ENCODE measurements at places on chromosomes 6 and 20. TPM values are rescaled to one million over a fixed set of nuclear protein-coding genes. Genes with fewer than 3 reads are reported as not detected.

DNA sequence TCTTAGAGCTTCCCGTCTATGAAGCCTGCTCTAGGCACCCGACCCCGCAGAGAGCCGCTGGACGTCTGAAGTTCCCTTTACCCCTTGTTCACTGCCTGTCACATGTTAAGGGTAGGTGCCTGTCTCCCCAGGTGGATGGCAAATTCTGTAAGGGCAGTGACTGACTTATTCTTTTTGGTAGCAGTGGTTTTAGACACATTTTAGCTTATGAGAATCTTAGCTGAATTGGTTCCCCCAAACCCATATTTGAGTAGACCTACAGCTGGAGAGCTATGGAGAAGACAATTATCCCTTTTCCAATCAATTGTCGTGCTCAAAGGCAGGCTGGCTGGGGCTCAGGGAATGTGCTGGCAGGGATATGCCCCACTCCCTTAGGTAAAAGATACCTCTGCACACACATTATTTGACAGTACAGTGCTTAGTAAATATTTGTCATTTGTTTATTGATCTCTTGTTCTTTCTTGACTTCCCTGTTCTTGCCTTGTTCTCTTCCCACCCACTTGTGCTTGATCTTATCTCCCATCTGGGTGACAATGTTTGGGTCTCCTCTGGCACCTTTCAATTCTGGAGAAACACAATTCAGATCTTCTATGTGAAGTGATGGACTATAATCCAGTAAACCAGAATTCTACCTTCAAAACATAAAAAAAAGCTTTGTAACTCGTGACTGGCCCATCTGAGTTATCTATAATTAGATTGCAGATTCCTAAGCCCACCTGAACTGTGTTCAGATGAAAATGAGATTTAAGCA, 114.3 kb upstream of the SLC2A12 start:
- H3K27ac ChIP-seq = no peak overlapping the region
- H3K36me3 ChIP-seq = peaks cover 22% of the 10 kb centered on the region
- DNase-seq = no peak
- peaks cover 16% of the 10 kb centered on the region for H3K4me1 ChIP-seq
- H3K27me3 ChIP-seq = peaks cover 21% of the 10 kb centered on the region

- DNase-seq = no peak
- H3K36me3 ChIP-seq = peaks cover 17% of the 10 kb centered on the region
- no peaks in the 10 kb centered on the region for H3K27me3 ChIP-seq
- H3K27ac ChIP-seq = no peak overlapping the region
- peaks cover 9% of the 10 kb centered on the region for H3K4me1 ChIP-seq
- no peak overlapping the region for H3K4me3 ChIP-seq
These were observed 19.8 kb downstream of the ATG5 start for GRCh38 chr6:106305740-106306139.

DNA sequence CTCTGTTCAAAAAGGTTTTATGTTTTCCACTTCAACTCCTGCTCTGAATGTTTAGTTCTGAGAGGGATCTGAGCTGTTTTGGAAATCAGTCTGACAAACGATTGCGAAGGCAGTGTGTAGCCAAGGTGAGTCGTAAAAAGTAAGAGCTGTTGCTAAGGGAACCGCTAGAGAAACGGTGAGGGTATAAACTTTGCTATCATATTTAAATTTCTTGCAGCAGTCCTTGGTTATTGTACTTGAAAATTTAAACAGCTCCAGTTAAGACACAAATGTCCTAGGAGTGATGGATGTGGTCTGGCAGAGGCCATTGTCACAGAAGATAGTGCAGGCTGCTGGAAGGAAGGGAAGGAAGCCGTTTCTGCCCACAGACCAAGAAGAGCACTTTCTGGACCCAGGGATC, 64.9 kb upstream of the CITED2 start:
- H3K4me1 ChIP-seq = peaks cover 8% of the 10 kb centered on the region
- H3K4me3 ChIP-seq = no peak overlapping the region
- no peak for DNase-seq
- H3K36me3 ChIP-seq = no peaks in the 10 kb centered on the region

- no peak overlapping the region for H3K4me3 ChIP-seq
- H3K36me3 ChIP-seq = no peaks in the 10 kb centered on the region
- DNase-seq = no peak
- H3K27ac ChIP-seq = no peak overlapping the region
- no peaks in the 10 kb centered on the region for H3K4me1 ChIP-seq
These were observed 37.2 kb downstream of the SCML4 start for GRCh38 chr6:107786709-107787588.

DNA sequence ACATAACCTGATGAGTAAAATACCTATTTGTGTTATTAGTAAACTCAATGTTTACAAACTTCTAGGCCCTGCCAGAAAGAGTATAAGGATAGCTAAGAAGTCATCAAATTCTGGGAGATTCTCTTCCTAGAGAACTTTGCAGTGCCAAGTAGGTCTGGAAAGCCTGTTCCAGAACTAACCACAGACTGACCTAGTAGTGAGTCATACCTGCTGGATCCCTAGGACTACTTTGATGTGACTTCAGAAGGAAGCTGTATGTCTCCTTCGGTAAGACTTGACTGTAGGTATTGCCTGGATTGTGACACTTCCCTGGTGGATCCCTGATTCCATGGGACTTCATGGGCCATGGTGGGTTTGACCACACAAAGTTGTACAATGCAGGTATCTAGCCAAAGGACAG, 131.7 kb downstream of the DNAH8 start:
- H3K27ac ChIP-seq = no peak overlapping the region
- no peak for DNase-seq
- no peak overlapping the region for H3K4me3 ChIP-seq

GRCh38 chr6:163892824-163893561, 478.5 kb downstream of the QKI start:
- H3K36me3 ChIP-seq = no peaks in the 10 kb centered on the region
- no peaks in the 10 kb centered on the region for H3K27me3 ChIP-seq
- no peak for DNase-seq
- H3K4me1 ChIP-seq = peaks cover 3% of the 10 kb centered on the region
- no peak overlapping the region for H3K27ac ChIP-seq
- no peak overlapping the region for H3K4me3 ChIP-seq

DNA sequence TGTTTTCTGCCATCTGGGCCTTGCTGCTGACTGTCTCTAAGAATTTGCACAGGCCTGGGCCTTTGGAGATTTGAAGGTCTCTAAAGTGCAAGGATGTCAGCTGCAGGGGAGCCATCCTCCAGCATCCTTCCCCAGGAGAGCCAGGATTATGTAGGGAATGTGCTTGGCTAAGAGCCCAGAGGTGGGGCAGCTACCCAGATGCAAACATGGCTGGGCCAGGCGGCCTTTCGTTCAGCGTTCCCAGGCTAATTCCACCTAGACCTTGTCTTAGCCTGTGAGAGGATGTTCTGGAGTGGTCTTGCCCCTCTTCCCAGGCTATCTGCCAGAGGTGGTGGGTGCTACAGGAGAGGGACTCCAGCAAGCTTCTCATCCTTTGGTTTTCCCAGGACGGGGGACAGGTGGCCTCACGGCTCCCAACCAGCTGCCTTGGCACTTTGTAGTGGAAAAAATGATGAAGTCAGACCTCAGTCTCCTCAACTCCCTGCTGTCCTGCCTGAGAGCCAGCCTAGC, 7.7 kb upstream of the PTGIS start:
- no peak overlapping the region for H3K4me3 ChIP-seq
- no peak overlapping the region for H3K27ac ChIP-seq
- H3K27me3 ChIP-seq = peaks cover 10% of the 10 kb centered on the region
- no peaks in the 10 kb centered on the region for H3K36me3 ChIP-seq
- H3K4me1 ChIP-seq = peaks cover 12% of the 10 kb centered on the region

DNA sequence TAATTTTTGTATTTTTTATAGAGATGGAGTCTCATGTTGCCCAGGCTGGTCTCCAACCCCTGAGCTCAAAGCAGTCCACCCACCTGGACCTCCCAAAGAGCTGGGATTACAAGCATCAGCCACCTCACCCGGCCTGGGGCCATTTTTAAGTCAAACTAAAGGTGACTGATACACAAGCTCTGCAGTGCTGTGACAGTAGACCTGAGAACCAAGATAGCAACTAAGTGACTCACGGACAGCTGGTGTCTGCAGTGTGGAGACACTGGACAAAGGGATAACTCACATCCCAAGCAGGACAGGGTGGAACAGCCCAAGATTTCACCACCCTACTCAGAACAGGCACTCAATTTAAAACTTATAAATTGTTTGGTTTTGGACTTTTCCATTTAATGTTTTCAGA, 402.5 kb downstream of the CD83 start:
- H3K27me3 ChIP-seq = no peaks in the 10 kb centered on the region
- H3K27ac ChIP-seq = no peak overlapping the region
- H3K4me1 ChIP-seq = peaks cover 31% of the 10 kb centered on the region
- no peaks in the 10 kb centered on the region for H3K36me3 ChIP-seq

- no peak for DNase-seq
- no peaks in the 10 kb centered on the region for H3K4me1 ChIP-seq
- no peak overlapping the region for H3K4me3 ChIP-seq
- H3K27me3 ChIP-seq = no peaks in the 10 kb centered on the region
- no peaks in the 10 kb centered on the region for H3K36me3 ChIP-seq
These were observed 189.1 kb upstream of the EYS start for GRCh38 chr6:65896140-65896539.

DNA sequence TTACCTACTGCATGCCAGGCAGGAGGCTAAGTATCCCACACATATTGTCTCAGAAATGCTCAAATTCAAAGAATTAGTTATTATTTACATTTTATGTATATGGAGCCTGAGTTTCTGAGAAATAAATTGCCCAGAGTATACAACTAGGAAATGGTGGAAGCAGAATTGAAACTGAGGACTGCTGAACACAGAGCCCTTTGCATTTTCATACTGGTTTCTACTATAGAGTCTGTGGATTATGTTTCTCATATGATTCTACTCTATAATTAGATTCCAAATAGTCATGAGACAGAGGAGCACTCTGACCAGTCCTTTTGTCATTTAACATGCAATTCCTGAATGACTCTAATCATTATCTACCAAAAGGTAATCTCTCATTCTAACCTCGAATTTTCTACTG, 254.3 kb downstream of the LMBRD1 start:
- H3K27me3 ChIP-seq = no peaks in the 10 kb centered on the region
- H3K4me1 ChIP-seq = no peaks in the 10 kb centered on the region
- no peaks in the 10 kb centered on the region for H3K36me3 ChIP-seq
- DNase-seq = no peak
- no peak overlapping the region for H3K27ac ChIP-seq

DNA sequence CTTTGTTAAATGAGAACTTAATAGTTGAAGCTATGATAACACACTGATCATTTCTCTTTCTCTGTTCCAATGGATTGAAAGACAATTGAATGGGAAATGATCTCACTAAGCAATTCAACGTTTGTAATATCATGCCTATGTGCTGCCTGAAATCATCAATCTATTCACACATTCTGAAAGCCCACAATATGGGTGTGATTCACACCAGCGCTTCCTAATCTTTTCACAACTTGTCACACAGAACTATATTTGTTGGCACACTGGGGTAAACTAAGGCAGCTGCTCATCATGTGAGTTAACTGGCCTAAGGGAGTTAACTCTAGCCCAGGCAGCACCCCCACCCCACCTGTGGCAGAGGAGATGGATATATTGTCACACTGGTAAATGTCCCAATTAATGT, 37.1 kb upstream of the UTRN start:
- H3K4me3 ChIP-seq = no peak overlapping the region
- no peaks in the 10 kb centered on the region for H3K36me3 ChIP-seq
- H3K4me1 ChIP-seq = peaks cover 13% of the 10 kb centered on the region

GRCh38 chr20:25238319-25239037, 9.4 kb upstream of the PYGB start:
- H3K4me3 ChIP-seq = no peak overlapping the region
- peak overlapping the region; percentile 71 for H3K27ac ChIP-seq
- no peaks in the 10 kb centered on the region for H3K36me3 ChIP-seq
- no peak for DNase-seq
- peaks cover 23% of the 10 kb centered on the region for H3K27me3 ChIP-seq

- DNase-seq = no peak
- H3K4me3 ChIP-seq = no peak overlapping the region
- peaks cover 18% of the 10 kb centered on the region for H3K27me3 ChIP-seq
- H3K36me3 ChIP-seq = no peaks in the 10 kb centered on the region
- H3K4me1 ChIP-seq = peaks cover 3% of the 10 kb centered on the region
These were observed 111.3 kb upstream of the MLN start for GRCh38 chr6:33915134-33915533.

GRCh38 chr20:38935285-38935684, 9.1 kb downstream of the FAM83D start:
- H3K36me3 ChIP-seq = peaks cover 7% of the 10 kb centered on the region
- no peaks in the 10 kb centered on the region for H3K27me3 ChIP-seq
- no peak overlapping the region for H3K4me3 ChIP-seq
- DNase-seq = no peak
- H3K4me1 ChIP-seq = peaks cover 13% of the 10 kb centered on the region
- H3K27ac ChIP-seq = no peak overlapping the region

GRCh38 chr6:37657112-37657886, 40.4 kb downstream of the MDGA1 start:
- H3K27ac ChIP-seq = no peak overlapping the region
- no peaks in the 10 kb centered on the region for H3K4me1 ChIP-seq
- no peak overlapping the region for H3K4me3 ChIP-seq
- DNase-seq = no peak

DNA sequence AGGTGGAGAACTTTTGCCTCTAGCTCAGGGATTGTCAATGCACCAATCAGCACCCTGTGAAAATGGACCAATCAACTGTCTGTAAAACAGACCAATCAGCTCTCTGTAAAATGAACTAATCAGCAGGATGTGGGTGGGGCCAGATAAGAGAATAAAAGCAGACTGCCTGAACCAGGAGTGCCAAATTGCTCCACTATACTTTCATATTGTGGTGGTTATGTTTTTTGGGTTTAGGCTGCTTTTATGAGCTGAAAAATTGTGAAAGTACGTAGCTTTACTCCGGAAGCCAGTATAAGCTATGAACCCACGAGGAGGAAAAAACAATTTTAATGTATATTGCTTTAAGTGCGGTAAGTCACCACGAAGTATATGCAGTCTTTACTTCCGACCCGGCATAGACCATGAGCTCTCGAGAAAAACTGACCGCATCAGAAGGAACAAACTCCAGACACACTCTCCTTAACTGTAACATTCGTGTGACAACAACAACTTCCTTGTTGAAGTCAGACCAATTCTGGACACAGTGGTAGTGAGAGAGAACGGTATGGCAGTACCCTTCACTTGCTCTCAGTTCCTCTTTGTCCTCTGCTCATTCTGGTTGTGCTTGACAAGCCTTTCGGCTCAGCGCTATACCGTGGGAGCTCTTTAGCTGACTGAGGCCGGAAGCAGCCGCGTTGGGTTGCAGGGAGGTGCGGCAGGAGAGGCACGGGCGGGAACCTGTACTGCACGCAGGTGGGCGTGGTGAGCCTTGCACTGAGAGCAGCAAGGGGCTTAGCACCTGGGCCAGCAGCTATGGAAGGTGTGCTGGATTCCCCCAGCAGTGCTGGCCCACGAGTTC, 81.9 kb upstream of the E2F3 start:
- no peaks in the 10 kb centered on the region for H3K4me1 ChIP-seq
- H3K36me3 ChIP-seq = no peaks in the 10 kb centered on the region
- DNase-seq = no peak
- H3K27me3 ChIP-seq = peaks cover 5% of the 10 kb centered on the region
- no peak overlapping the region for H3K27ac ChIP-seq
- H3K4me3 ChIP-seq = no peak overlapping the region

Gene TREM2
- total RNA-seq = not detected

Gene PPP1R16B
- 0.31 TPM for total RNA-seq

Gene CALHM5
- 0.10 TPM for total RNA-seq

Gene PCIF1
- total RNA-seq = 37.6 TPM

Gene GGTLC1
- not detected for total RNA-seq

Gene FAXC
- total RNA-seq = 11.3 TPM

Gene KCNB1
- 0.95 TPM for total RNA-seq

Gene CGA
- total RNA-seq = 30.3 TPM

Gene SLC13A3
- total RNA-seq = 7.9 TPM

Gene PDCD2
- total RNA-seq = 69.8 TPM

Data from type B pancreatic cell (in vitro differentiated cells).